Muscle of leg (tissue), 16 donors: ENCODE measurements at places on chromosomes 6 and 20. TPM values are rescaled to one million over a fixed set of nuclear protein-coding genes. Genes with fewer than 3 reads are reported as not detected.
A peak's percentile ranks its signal among the peaks of the same experiment; 100 is the strongest.

ESR1 gene
- 2.2 TPM for polyA plus RNA-seq

DNA sequence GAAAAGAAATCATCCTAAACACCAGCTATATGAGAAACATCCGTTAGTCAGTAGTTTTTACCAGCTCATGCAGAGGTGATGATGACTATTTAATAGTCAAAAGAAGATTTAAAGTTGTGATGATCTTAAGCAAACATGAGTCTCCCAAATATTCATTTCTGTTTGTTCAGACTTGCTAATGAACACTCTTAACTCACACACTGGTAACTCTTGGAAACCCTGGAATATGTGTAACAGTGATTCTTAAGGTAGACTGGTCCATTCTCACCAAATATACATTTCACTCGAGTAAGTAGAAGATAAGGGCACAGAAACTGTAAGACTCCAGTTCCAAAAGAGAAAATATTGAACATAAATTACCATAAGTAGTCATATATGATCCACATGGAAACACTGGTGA is 29.1 kb downstream of the RSPO3 start:
- no peak for DNase-seq

GRCh38 chr6:162941128-162941527 is 213.4 kb downstream of the PACRG start:
- no peak for DNase-seq

GRCh38 chr20:17531665-17532025 is 466 bp upstream of the BFSP1 start:
- no peak for DNase-seq

- no peak for DNase-seq
Observed at GRCh38 chr6:40923326-40923725, 115.7 kb downstream of the UNC5CL start.

GRCh38 chr20:57648878-57649616 is 28.8 kb upstream of the ZBP1 start:
- DNase-seq, result no peak

TUBE1 gene
- 18.7 TPM for polyA plus RNA-seq

CLPSL2 gene
- not detected for polyA plus RNA-seq

LTA gene
- polyA plus RNA-seq, result 0.12 TPM

DNA sequence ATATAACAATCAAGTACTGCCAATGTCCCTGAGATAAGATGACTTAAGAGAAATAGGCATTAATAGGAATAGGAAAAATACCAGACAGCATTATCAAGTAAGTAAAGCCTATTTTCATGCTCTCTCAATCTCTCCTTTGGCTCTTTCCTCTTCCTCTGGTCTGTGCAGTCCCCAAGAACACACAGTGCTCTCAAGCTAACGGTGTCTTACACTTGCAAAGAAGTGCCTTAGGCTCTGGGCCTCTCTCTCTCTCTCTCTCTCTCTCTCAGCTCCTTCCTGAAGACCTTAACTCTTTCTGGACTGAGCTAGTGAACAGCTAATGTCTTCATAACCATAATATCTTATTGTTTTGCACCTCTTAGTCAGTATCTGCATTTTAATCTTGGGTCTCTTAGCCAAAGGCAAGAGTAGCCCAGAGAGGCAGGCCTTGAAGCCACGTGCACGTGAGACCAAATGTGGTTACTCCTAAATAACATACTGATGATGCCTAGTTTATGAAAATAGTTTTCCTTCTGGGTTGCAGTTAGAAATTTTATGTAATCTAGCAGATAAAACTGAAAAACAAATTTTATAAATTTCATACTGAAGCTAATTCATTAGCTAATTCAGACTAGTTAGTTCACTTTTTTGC is 70.8 kb downstream of the TPD52L1 start:
- DNase-seq, result no peak

GLP1R gene
- polyA plus RNA-seq, result 0.04 TPM

XKR7 gene
- polyA plus RNA-seq, result 0.21 TPM

GRCh38 chr6:151993364-151993763 is 185.9 kb downstream of the ESR1 start:
- DNase-seq, result peak; percentile 3

GRCh38 chr6:164325168-164325567 is 910.6 kb downstream of the QKI start:
- DNase-seq, result no peak

TCF15 gene
- 5.4 TPM for polyA plus RNA-seq
